ENCODE measurements at places on chromosomes 16 and 17.

DNA sequence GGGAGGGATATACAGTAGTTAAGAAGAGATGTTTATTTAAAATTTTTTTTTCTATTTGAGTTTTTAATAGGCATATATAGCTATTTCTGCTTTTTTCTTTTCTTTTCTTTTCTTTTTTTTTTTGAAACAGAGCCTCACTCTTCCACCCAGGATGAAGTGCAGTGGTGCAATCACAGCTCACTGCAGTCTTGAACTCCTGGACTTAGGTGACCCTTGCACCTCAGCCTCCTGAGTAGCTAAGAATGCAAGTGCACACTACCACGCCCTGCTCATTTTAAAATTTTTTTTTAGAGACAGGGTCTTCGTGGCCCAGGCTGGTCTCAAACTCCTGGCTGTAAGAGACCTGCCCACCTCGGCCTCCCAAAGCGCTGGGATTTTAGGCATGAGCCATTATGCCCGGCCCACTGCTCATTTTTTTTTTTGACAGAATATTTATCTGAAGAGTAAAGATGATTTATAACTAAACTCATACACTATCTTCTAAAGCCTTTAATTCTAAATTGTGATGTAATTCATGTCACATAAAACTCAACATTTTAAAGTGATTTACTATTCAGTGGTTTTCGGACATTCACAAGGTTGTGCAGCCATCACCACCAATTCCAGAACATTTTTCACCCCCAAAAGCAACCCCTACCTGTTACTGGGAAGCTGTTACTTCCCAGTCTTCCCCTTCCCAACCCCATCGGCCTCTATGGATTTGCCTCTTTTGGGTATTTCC lies 106.0 kb downstream of the VPS53 start:
- no peak for DNase-seq

- peak; percentile 73 for DNase-seq
Observed at GRCh38 chr17:5283571-5284315, 1.7 kb downstream of the RABEP1 start.

DNA sequence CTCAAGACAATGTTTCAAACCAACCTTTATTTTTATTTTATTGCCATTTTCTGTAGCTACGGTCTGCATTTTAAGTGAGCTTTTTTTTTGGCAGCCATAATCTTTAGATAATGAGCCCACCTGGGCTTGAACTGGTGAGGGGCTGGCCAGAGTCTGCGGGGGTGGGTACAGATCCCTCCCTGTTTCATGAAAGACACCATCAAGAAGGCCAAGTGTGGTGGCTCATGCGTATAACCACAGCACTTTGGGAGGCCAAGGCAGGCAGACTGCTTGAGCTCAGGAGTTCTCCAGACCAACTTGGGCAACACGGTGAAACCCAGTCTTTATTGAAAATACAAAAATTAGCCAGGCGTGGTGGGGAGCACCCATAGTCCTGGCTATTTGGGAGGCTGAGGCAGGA lies 113.7 kb downstream of the CPPED1 start:
- DNase-seq: no peak

GRCh38 chr16:23801378-23801777 lies 34.4 kb upstream of the PRKCB start:
- peak; percentile 5 for DNase-seq

DNA sequence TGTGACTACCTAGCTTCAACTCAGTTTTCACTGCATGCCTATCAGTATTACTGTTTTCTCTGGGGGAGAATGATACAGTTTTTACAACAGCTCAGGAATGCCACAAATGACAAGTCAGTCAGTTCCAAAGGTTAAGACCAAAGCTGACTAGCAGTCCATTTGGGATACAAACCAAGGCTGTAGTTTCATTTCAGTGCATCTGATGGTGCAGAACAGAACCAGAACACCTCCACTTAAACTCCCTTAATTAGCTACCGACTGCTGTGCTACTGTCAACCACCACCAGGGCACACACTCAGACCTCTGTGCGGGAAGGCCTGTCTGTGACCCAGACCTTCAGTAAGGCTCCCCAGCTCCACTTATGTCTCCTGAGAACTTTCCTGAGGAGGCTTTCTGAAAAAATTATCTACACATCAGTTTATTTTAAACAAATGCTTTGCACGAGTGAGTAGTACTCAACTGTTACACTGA lies 20.4 kb downstream of the NFE2L1 start:
- DNase-seq: peak; percentile 22

DNA sequence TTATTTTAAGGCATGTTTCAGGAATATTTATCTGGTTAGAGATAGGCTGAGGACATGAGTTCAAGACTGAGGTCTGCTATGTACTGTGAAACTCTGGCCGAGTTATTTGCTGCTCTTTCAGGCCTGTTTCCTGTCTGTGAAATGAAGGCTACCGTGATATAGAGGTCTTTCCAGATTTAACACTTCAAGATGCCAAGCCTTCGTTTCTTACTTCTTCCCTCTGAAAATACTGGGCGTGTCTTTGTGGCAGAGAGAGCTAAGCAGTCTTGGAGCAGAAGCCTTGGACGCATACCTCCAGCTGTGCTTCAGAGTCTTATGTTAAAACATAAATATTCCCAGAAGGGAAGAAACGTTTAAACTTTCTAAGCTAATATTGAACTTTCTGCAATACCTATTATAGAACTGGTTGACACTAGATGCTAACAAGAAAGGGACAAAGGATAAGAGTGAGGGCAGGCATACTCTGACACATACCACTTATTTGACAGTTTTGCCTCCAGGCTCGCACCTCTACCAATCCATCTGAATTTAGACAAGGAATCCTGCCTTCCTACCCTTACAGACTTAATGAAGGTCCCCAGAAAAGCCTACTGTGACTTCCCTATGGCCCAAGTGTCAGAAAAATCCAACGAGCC lies 17.5 kb downstream of the WIPI1 start:
- no peak for DNase-seq

DNA sequence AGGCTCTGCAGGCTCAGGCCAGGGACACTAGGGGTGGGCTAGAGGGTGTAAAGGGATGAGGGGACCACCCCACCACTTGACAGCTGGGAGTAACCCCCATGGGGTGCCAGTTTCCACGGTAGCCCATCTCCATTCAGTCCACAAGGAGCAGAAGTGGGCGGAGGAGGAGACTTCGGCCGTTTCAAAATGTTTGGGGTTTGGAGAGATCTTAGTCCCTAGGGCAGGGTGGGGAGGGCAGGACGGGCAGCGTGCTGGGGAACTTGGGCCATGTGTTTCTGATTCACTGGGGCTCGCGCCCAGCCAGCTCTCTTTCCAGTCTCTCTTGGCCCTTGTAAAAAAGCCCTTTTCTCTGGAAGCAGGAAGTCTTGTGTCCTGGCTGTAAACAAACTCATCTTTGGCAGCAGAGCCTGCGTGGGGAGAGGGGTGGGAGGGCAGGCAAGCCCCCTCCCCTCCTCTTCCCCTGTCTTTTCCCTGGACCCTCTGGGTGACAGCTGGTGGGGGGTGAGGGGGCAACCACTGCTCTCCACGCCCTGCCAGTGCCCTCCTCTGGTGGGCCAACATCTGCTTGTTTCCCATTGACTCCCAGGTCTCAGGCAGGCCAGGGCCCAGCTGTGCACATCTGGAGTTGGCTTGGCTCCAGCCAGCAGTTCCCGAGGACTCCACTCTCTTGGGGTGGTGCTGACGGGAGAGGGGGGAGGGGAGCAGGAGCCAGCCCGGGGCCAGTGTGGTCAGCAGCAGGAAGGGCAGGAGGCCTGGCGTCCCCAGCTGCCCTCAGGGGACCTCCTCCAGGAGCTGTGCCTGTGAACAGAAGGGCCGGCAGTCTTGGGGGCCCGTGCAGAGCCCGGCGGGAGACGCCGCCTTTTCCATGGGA lies 8.1 kb downstream of the CYGB start:
- peak; percentile 54 for DNase-seq

DNA sequence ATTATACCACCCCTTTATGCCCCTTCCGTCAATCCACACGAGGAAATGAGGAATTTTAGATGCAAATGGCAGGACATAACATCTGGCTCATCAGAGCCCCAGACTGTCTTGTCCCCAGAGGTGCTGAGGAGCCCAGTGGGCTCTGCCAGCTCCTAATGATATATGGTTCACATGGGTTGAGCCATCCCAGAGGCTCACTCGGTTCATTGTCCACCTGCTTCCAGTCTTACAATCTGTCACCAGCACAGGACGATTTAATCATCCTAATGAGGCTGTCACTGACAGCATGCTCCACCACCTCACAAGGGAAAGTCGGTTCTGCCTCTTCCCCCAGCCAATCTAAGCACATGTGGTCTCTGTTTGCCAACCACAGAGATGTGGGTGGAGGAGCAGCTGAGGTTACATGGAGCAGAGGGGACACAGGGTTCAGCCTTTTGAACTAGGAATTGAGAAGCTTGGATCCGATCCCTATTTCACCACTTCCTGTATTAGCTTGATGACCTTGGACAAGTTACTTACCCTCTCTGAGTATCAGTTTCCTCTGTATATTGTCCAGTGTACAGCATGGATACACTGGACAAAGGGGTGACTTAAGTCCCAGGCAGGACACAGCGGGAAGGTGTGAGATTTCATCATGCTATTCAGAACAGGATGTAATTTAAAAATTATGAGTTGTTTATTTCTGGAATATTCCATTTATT lies 27.0 kb upstream of the DHX8 start:
- no peak for DNase-seq

DNA sequence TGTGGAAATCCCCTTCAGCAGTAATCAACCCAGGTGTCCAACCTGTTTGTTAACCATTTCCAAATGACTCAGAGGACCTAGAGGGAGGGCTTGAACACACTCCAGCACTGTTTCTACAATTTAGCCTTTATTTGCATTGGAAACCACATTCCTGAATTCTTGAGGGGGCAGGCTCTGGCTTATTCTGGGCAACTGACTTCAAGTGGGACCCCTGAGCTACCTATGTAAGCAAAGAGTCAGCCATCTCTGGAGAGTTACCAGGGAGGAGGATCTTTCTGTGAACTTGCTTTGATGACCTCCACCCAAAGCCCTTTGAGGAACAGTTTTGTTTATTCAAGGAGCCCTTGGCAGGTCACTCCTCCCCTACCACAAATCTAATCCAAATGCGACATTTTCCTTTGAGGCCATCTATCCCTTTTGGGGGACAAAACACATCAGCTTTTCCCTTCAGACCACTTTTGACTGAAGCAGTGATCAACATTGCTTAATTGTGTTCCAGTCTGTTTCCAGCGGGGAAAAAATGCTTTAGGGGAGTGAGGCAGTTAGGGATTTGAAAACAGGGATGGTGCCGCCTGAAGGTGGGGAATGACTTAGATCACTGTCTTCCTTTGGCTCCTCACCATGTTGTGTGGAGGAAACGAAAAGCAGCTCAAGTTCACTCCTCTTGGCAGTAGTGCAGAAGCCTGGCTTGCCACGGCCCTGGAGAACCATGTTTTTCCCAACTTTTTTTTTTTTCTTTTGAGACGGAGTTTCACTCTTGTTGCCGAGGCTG lies 46.2 kb downstream of the TUBD1 start:
- DNase-seq: peak; percentile 90

- no peak for DNase-seq
Observed at GRCh38 chr16:71421911-71422310, 19.9 kb downstream of the TLE7 start.

DNA sequence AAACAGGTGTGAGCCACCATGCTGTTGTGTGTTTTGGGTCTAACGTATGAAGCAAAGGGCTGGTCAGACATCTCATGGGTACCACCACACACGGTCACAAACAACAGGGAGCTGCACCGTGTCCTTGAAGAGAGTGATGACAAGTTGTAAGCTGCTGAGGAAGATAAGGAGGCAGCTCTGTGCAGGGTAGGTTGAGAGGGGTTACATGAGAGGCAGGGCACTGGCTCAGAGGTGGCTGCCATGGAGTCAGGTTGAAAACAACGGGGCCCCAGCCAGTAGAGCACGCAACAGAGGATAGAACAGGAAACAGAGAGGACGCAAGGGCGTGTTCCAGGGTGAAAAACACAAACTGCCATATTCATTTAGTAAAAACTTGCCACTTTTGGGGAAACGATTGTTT lies 52.2 kb downstream of the TRARG1 start:
- no peak for DNase-seq
